SK-MEL-5 (cell line): ENCODE measurements at places on chromosomes 2 and 18. TPM values are rescaled to one million over a fixed set of nuclear protein-coding genes. Genes with fewer than 3 reads are reported as not detected.

Gene RAD51AP2
- not detected in 2 replicates for total RNA-seq

Gene AGXT
- 0.16 TPM in 1 of 2 replicates, not detected in the other for total RNA-seq

Gene LONRF2
- 12.1 and 12.3 TPM in 2 replicates for total RNA-seq

Gene UGT1A10
- total RNA-seq = not detected in 2 replicates

Gene CAPG
- total RNA-seq = 11.3 and 21.8 TPM in 2 replicates

Gene LTBP1
- 6.7 and 8.9 TPM in 2 replicates for total RNA-seq

Gene GREB1
- 57.6 and 72.2 TPM in 2 replicates for total RNA-seq

Gene SERPINB11
- not detected in 2 replicates for total RNA-seq

Gene IL1RN
- not detected in 2 replicates for total RNA-seq

Gene GPR45
- 0.21 and 0.98 TPM in 2 replicates for total RNA-seq

Gene RTP5
- total RNA-seq = not detected in 2 replicates

Gene HMSD
- not detected in 2 replicates for total RNA-seq

Gene ZNF532
- 7.3 and 10.8 TPM in 2 replicates for total RNA-seq

Gene MRPL19
- total RNA-seq = 106 and 107 TPM in 2 replicates

Gene CCDC178
- 0.13 TPM in 1 of 2 replicates, not detected in the other for total RNA-seq

Gene TMBIM1
- total RNA-seq = 85.8 and 87.7 TPM in 2 replicates

Gene GALNT3
- 75.9 and 89.9 TPM in 2 replicates for total RNA-seq

Gene SCG2
- total RNA-seq = 5.9 and 6.6 TPM in 2 replicates

Gene SERPINB3
- total RNA-seq = not detected in 2 replicates

Gene ALK
- 3.7 and 4.8 TPM in 2 replicates for total RNA-seq

Gene TTC31
- 16.5 and 17.6 TPM in 2 replicates for total RNA-seq

Gene PRSS56
- not detected in 2 replicates for total RNA-seq

Gene CD8A
- total RNA-seq = 0.13 and 0.18 TPM in 2 replicates

Gene IL36G
- total RNA-seq = not detected in 2 replicates

Gene SMYD1
- total RNA-seq = 0.50 and 0.77 TPM in 2 replicates

Gene KATNAL2
- 9.5 and 10.0 TPM in 2 replicates for total RNA-seq

Gene TCF7L1
- total RNA-seq = 0.71 and 1.1 TPM in 2 replicates

Gene SKOR2
- total RNA-seq = not detected in 2 replicates

Gene SKA1
- 23.8 and 27.0 TPM in 2 replicates for total RNA-seq

Gene LYG2
- total RNA-seq = not detected in 2 replicates
